ENCODE measurements at places on chromosomes 7 and 10.

DNA sequence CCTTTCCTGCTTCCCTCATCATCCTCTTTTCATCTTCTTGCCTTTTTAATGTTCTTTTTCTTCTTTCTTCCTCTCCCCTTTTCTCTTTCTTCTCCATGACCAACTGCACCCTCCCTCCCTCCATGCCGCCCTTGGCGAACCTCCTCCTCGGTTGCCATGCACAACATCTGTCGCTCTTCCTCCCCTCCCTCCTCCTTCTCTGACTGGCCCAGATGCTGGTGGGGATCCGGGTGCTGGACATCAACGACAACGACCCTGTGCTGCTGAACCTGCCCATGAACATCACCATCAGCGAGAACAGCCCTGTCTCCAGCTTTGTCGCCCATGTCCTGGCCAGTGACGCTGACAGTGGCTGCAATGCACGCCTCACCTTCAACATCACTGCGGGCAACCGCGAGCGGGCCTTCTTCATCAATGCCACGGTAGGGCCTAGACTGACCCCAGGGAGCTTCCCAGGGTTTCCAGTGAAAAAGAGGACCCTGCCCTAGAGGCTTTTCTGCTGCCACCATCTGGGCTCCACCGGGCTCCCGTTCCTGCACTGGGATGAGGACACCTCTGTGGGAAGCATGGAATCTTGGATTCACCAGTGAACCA, 11.5 kb upstream of the VSIR start:
- no peak for DNase-seq

GRCh38 chr10:29144126-29144525, 144.7 kb upstream of the LYZL1 start:
- DNase-seq: no peak

DNA sequence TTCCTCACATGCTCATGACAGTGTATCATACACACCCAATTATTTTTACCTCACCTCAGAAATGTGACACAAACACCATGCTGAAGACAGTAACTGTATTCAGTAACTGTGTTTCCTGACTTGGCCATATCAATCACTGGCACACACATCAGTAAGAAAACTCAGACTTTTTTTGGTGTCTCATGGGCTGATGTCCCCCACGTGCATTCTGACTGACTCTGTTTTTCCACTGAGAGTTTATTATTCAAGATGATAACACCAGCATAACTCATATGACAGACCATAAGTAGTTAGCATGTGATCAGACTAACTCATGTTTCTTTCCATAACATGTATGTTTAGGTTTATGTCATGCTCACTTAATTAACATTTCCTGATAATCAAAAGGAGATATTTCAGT, 124.8 kb downstream of the CD36 start:
- no peak for DNase-seq

DNA sequence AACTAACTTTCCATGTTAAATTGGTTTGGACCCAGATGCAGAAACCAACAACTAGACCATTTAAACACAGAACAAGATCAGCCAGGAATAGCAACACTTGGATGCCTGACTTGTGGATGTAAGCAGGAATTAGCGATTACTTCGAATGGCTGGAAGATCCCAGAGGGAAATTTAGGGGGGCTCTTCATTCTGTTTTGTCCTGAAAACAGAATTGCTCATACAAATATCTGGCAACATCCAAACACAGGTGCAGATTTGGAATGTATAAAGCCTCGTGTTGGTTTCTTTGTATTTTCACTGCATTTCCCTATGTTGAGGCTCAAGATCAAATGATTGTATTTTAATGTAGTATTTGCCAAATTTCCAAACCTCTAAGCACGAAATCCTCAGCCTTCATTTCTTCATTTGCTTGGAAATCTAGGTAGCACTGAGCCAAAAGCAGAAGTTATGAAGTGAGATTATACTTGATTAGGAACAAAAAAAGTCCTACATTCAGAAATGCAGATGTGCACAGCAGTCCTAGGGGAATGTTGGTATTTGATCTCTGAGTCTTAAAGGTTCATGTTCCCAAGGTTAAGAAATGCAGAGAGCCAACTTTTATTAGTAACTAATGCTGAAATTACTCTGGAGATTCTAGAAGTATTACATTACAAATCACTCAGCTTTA, 248.7 kb upstream of the TCF7L2 start:
- no peak for DNase-seq

DNA sequence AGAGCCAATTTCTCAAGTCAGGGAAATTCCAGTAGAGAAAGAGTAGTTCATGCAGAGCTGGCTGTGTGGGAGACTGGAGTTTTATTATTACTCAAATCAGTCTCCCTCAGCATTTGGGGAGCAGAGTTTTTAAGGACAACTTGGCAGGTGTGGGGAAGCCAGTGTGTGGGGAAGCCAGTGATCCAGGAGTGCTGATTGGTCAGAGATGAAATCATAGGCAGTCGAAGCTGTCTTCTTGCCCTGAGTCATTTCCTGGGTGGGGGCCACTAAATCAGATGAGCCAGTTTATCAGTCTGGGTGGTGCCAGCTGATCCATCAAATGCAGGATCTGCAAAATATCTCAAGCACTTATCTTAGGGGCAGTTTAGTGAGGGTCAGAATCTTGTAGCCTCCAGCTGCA, 194.6 kb upstream of the NRG3 start:
- DNase-seq: no peak

GRCh38 chr7:1858435-1859265, 188.6 kb downstream of the ELFN1 start:
- DNase-seq: peak; percentile 57

All from sigmoid colon (tissue), 7 donors.